ENCODE measurements at places on chromosomes 2 and 18. TPM values are rescaled to one million over a fixed set of nuclear protein-coding genes. Genes with fewer than 3 reads are reported as not detected.

The OSBPL1A gene
- 54.2 TPM for total RNA-seq

The RTP5 gene
- not detected for total RNA-seq

The PPP3R1 gene
- total RNA-seq: 29.1 TPM

The UXS1 gene
- total RNA-seq: 38.0 TPM

GRCh38 chr18:38312532-38312931, 746.9 kb upstream of the CELF4 start:
- H3K36me3 ChIP-seq: no peaks in the 10 kb centered on the region
- DNase-seq: no peak
- H3K27me3 ChIP-seq: no peaks in the 10 kb centered on the region
- H3K4me3 ChIP-seq: no peak overlapping the region
- H3K27ac ChIP-seq: no peak overlapping the region
- H3K4me1 ChIP-seq: no peaks in the 10 kb centered on the region

- no peak overlapping the region for H3K4me3 ChIP-seq
- H3K27ac ChIP-seq: no peak overlapping the region
- H3K36me3 ChIP-seq: no peaks in the 10 kb centered on the region
Measured at GRCh38 chr2:128280158-128280871, 38.4 kb downstream of the HS6ST1 start.

DNA sequence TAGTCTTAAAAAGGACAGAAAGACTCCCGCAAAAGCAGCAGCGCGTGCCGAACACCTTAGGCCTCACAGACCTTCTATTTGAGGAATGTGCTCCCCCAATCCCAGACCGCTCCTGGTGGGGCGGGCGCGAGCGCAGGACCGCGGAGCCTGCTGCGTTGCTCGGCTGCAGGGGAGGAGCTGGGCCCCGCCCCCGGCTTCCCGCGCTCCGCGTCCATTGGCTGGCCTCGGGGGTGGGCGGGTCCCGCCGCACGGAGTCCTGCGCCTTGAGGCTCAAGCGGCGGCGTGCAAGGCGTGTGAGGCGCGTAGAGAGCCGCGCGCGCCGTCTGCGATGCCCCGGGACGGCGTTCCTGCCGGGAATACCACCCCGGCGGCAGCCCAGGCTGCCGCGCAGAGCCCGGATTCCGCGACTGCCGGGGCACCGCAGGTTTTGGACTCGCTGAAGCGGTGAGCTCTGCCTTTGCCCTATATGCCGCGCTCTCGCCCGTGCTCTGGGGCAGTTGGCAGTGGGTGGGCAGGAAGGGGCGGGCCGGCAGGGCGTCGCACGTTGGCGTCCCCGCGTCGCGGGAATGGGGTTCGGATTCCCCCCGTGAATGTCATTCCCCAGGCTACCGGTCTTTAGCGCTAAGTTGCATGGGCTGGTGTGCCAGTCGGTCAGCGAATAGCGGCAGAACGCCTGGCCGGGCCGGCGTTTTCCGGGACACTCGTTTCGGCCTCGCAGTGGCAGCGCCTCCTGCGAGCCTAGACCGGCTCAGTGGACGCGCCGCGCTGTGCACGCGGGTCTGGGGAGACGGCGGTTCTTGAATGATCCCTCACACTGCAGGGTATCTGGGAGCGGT, 49.6 kb upstream of the PAIP2B start:
- H3K27me3 ChIP-seq: peaks cover 75% of the 10 kb centered on the region
- no peak overlapping the region for H3K27ac ChIP-seq
- no peaks in the 10 kb centered on the region for H3K36me3 ChIP-seq
- peaks cover 9% of the 10 kb centered on the region for H3K4me1 ChIP-seq
- peak; percentile 96 for DNase-seq

- H3K27ac ChIP-seq: no peak overlapping the region
- no peak overlapping the region for H3K4me3 ChIP-seq
- H3K27me3 ChIP-seq: no peaks in the 10 kb centered on the region
- H3K36me3 ChIP-seq: no peaks in the 10 kb centered on the region
- peaks cover 3% of the 10 kb centered on the region for H3K4me1 ChIP-seq
Measured at GRCh38 chr18:59576541-59577385, 120.5 kb downstream of the CCBE1 start.

- H3K36me3 ChIP-seq: no peaks in the 10 kb centered on the region
- no peaks in the 10 kb centered on the region for H3K27me3 ChIP-seq
- no peak overlapping the region for H3K27ac ChIP-seq
- H3K4me3 ChIP-seq: no peak overlapping the region
- no peak for DNase-seq
Measured at GRCh38 chr2:40282428-40282827, 169.5 kb downstream of the SLC8A1 start.

DNA sequence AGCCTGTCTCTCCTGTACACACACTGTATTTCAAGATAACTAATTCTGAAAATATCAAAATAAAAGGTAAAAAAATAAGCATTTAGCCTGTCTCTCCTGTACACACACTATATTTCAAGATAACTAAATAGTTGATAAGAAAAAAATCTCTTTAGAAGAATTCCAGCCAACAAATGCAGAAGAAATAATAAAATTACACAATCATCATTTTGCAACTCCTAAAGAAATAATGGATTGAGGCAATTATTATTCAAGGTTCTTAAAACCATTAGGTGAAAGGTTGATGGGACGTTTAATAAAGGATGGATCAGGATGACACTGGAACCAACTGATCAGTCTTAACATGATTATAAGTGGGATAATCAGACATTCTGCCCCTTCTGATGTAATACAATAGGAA, 148.0 kb upstream of the FN1 start:
- no peak overlapping the region for H3K27ac ChIP-seq
- H3K36me3 ChIP-seq: no peaks in the 10 kb centered on the region
- no peak for DNase-seq
- no peaks in the 10 kb centered on the region for H3K27me3 ChIP-seq

DNA sequence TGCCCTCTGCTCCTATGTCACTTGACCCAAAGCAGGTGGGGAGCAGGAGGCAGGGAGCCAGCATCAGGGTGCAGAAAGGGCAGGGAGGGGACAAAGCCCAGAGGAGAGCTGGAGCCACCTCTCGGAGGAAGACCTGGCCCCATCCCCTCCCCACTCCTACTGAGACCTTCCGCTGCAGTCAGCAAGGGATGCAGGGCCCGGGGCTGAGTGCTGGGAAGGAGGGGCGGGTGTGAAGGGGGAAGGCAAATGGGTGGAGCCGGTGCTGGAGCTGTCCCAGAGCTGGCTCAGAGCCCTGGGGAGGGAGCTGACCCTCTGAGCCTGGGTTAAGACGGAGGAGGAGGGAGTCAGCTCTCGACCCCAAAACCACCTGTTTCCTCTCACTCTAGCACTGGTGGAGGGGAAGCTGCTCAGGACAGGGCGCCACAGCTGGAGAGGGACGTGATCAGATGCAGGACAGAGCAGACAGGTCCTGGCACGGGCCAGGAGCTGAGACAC, 33.8 kb downstream of the HS1BP3 start:
- H3K4me1 ChIP-seq: peaks cover 45% of the 10 kb centered on the region
- H3K4me3 ChIP-seq: no peak overlapping the region
- peaks cover 9% of the 10 kb centered on the region for H3K27me3 ChIP-seq
- no peaks in the 10 kb centered on the region for H3K36me3 ChIP-seq
- H3K27ac ChIP-seq: no peak overlapping the region
- peak; percentile 60 for DNase-seq

DNA sequence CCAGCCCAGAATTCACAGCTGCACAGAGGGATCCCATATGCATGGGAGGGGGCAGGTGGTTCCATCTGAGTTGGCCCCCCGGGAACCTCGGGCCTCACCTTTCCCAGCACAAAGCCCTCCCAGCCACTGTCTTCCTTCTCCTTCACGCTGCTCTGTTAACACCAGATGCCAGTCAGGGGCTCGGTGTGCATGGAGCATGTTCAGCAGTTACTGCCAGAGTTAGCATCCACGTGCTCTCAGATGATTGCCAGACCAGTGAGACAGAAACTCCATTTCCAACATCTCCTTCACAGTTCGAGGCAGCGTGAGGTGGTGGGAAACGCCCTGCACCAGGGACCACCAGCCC, 101.0 kb downstream of the PTGR3 start:
- H3K4me1 ChIP-seq: no peaks in the 10 kb centered on the region
- H3K27ac ChIP-seq: no peak overlapping the region
- H3K4me3 ChIP-seq: no peak overlapping the region
- no peak for DNase-seq
- no peaks in the 10 kb centered on the region for H3K36me3 ChIP-seq
- H3K27me3 ChIP-seq: no peaks in the 10 kb centered on the region

DNA sequence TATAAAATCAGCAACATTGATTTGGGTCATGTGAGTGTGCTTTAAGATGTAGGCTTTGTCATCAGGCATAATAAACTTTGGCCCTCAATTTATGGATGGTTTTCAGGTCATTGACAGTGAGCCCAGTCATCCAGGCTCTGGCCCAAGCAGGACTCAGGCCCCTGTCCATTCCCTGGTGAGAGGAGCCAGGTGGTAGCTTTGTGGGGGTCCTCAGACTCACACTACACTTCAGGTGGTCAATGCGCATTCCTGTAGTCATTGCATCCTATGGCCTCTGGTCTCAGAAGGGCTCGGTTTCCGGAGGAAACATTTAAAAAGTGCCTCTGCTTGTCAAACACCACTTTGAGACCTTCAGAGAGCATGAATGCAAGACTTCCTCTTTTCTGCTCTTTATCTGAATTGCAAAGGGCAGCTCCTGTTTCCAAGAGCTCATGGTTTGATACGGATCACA, 20.2 kb downstream of the LGALSL start:
- H3K4me3 ChIP-seq: no peak overlapping the region
- no peaks in the 10 kb centered on the region for H3K27me3 ChIP-seq
- H3K27ac ChIP-seq: no peak overlapping the region
- DNase-seq: no peak

DNA sequence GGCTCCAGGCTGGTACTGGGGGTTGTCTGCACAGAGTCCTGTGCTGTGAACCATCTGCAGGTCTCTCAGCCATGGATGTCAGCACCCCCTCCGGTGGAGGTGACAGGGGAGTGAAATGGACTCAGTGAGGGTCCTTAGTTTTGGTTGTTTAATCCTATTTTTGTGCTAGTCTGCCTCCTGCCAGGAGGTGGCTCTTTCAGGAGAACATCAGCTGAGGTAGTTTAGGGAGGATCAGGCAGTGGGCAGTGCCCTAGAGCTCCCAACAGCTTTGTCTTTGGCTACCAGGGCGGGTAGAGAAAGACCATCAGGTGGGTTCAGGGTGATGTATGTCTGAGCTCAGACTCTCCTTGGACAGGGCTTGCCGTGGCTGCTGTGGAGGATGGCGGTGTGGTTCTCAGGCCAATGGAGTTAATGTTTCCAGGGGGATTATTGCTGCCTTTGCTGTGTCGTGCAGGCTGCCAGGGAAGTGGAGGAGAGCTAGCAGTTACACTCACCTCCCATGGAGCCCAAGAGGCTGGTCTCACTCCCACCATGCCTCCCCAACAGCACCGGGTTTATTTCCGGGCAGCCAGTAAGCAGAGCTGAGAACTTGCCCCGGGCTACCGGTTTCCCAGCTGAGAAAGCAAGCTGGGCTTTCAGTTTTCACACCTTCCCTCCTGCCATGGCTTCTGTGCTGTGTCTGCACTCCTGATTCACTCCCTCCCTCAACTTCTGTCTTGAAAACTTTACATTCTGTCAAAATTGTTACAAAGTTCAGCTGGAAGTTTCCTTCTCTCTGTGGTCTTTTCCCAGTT, 563.4 kb downstream of the XIRP2 start:
- no peak for DNase-seq
- no peak overlapping the region for H3K27ac ChIP-seq
- no peaks in the 10 kb centered on the region for H3K27me3 ChIP-seq
- H3K36me3 ChIP-seq: no peaks in the 10 kb centered on the region

All from neural progenitor cell (in vitro differentiated cells).